Large intestine (tissue), 12 donors: ENCODE measurements at places on chromosomes 16 and 17.

DNA sequence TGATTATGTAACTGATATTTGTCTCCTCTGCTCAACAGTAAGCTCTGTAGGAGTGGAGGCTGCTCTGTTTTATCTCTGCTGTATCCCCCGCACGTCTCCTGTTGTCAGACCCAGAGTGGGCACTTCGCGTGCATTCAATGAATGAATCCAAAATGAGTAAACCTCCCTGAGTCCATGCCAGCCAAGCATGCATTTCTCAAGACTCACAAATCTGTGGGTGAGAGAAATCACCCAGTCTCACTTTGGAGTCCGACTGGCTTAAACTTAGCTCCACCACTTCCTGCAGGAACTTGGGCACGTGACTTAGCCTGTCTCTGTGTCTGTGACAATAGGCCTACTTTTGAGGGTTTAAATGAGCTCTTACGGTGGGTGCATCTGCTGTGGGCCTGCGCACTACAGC is 3.7 kb downstream of the PNPO start:
- H3K36me3 ChIP-seq = peaks cover 35% of the 10 kb centered on the region
- H3K4me1 ChIP-seq = peaks cover 50% of the 10 kb centered on the region
- no peak for DNase-seq
- H3K4me3 ChIP-seq = no peak overlapping the region
- no peak overlapping the region for H3K27ac ChIP-seq

DNA sequence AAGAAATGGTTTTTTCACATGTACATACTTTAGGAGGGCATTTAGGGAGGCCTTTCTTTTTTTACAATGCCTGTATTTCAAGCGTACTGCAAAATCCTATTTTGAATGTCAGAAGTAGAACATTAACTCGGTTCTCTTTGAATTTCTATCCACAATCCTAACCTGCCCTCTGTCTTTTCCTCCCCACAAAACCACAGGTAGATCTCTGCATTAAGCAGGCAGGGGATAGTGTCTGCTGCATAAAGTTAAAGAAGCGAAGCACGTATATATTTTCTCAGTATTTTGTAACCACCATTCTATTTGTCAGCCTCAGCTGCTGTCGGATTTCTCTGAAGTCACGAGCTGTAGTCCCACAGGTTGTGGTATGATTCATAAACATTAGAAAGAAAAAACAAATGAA is 137.5 kb downstream of the SHISA6 start:
- H3K4me3 ChIP-seq = no peak overlapping the region
- no peak overlapping the region for H3K27ac ChIP-seq
- H3K4me1 ChIP-seq = no peaks in the 10 kb centered on the region

DNA sequence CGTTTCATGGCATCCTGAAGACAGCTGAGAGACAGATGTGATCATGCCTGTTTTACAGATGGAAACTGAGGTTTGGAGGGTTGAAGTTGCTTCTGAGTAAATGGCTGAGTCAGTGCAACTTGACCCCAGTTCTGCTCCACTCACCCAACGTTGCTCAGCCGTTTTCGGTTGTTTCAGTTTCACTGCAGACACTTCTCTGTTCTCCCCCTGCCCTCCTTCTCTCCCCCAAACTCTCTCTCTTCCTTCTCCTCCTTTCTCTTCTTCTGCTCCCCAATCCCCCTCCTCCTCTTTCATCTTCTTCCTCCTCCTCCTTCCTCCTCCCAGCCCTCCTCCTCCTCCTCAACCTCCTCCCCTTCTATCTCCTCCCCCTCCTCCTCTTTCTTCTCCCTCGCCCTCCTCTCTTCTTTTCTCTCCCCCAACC is 9.4 kb upstream of the CEP20 start:
- no peak overlapping the region for H3K27ac ChIP-seq
- H3K4me3 ChIP-seq = no peak overlapping the region
- no peak for DNase-seq
- H3K27me3 ChIP-seq = no peaks in the 10 kb centered on the region
- no peaks in the 10 kb centered on the region for H3K36me3 ChIP-seq

GRCh38 chr17:19677736-19678379 is 29.3 kb downstream of the ALDH3A2 start:
- DNase-seq = no peak
- H3K27ac ChIP-seq = no peak overlapping the region
- H3K4me1 ChIP-seq = peaks cover 10% of the 10 kb centered on the region
- no peak overlapping the region for H3K4me3 ChIP-seq

- H3K36me3 ChIP-seq = peaks cover 2% of the 10 kb centered on the region
- H3K4me1 ChIP-seq = peaks cover 8% of the 10 kb centered on the region
- H3K4me3 ChIP-seq = no peak overlapping the region
- H3K27me3 ChIP-seq = no peaks in the 10 kb centered on the region
- H3K27ac ChIP-seq = no peak overlapping the region
Observed at GRCh38 chr16:67897231-67897630, 4.2 kb downstream of the PSKH1 start.

DNA sequence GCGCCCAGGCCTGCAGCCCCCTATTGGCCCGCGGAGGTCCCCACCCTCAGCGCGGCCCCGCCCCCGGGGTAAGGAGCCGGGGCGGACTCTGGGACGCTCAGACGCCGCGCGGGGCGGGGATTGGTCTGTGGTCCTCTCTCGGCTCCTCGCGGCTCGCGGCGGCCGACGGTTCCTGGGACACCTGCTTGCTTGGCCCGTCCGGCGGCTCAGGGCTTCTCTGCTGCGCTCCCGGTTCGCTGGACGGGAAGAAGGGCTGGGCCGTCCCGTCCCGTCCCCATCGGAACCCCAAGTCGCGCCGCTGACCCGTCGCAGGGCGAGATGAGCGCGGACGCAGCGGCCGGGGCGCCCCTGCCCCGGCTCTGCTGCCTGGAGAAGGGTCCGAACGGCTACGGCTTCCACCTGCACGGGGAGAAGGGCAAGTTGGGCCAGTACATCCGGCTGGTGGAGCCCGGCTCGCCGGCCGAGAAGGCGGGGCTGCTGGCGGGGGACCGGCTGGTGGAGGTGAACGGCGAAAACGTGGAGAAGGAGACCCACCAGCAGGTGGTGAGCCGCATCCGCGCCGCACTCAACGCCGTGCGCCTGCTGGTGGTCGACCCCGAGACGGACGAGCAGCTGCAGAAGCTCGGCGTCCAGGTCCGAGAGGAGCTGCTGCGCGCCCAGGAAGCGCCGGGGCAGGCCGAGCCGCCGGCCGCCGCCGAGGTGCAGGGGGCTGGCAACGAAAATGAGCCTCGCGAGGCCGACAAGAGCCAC is at the start of gene NHERF1:
TSS of gene NHERF1 (plus strand) at position 100 of the 750 bp plus-strand sequence. CDS start at position 319, 219 bp downstream.
- peaks cover 66% of the 10 kb centered on the region for H3K4me1 ChIP-seq
- H3K4me3 ChIP-seq = peak within 1 kb of the TSS; percentile 98
- DNase-seq = peak; percentile 95
- no peaks in the 10 kb centered on the region for H3K27me3 ChIP-seq

- H3K27ac ChIP-seq = no peak overlapping the region
- no peak overlapping the region for H3K4me3 ChIP-seq
- H3K27me3 ChIP-seq = peaks cover 25% of the 10 kb centered on the region
- H3K36me3 ChIP-seq = no peaks in the 10 kb centered on the region
- no peaks in the 10 kb centered on the region for H3K4me1 ChIP-seq
Observed at GRCh38 chr17:8755590-8756255, 2.6 kb downstream of the SPDYE4 start.

GRCh38 chr17:81460856-81461460 is 51.6 kb downstream of the ACTG1 start:
- H3K4me3 ChIP-seq = no peak overlapping the region
- no peak for DNase-seq
- H3K4me1 ChIP-seq = no peaks in the 10 kb centered on the region
- H3K27ac ChIP-seq = no peak overlapping the region
- peaks cover 56% of the 10 kb centered on the region for H3K36me3 ChIP-seq

GRCh38 chr16:5072334-5073278 is 963 bp downstream of the ALG1 start:
- H3K27ac ChIP-seq = peak overlapping the region; percentile 75
- H3K4me1 ChIP-seq = peaks cover 13% of the 10 kb centered on the region
- H3K36me3 ChIP-seq = peaks cover 27% of the 10 kb centered on the region
- no peak for DNase-seq

- no peak overlapping the region for H3K4me3 ChIP-seq
- H3K36me3 ChIP-seq = peaks cover 52% of the 10 kb centered on the region
- no peaks in the 10 kb centered on the region for H3K4me1 ChIP-seq
Observed at GRCh38 chr17:47620503-47621245, 29.0 kb upstream of the KPNB1 start.
